ENCODE measurements at places on chromosomes 16 and 17. TPM values are rescaled to one million over a fixed set of nuclear protein-coding genes. Genes with fewer than 3 reads are reported as not detected.

Gene NXN
- total RNA-seq: 126 TPM

Gene PFN1
- 442 TPM for total RNA-seq

DNA sequence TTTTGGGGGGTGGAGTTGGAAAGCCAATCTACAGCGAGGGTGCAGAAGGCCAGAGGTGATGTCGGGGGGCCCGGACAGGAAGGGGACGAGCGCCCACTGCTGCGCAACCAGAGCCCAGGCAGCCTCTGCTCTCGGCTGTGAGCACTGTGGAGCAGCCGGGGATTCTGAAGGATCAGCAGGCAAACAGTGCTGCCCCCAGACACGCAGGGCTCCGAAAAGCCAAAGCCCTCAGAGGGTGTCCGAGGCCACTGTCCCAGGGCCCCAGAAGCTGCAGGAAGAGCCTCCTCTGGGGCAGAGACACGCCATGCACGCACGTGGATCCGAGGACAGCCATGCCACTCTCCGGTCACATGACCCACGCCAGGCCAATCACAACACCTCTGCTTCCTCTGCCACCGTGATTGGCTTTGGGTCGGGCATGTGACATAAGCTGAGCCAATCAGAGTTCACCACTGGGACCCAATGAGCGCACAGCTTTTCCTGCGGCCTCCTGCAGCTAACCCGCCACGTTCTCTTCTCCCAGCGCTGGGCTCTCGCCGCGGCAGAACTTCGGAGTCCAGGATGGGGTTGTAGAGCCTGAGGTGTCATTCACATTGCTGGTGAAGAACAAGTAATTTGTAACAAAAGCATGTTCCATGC, 40.7 kb downstream of the ACTG1 start:
- DNase-seq: peak; percentile 55

- DNase-seq: peak; percentile 21
These were observed 38.9 kb downstream of the MRPS23 start for GRCh38 chr17:57810721-57811637.
